ENCODE measurements at places on chromosomes 1 and 21.

DNA sequence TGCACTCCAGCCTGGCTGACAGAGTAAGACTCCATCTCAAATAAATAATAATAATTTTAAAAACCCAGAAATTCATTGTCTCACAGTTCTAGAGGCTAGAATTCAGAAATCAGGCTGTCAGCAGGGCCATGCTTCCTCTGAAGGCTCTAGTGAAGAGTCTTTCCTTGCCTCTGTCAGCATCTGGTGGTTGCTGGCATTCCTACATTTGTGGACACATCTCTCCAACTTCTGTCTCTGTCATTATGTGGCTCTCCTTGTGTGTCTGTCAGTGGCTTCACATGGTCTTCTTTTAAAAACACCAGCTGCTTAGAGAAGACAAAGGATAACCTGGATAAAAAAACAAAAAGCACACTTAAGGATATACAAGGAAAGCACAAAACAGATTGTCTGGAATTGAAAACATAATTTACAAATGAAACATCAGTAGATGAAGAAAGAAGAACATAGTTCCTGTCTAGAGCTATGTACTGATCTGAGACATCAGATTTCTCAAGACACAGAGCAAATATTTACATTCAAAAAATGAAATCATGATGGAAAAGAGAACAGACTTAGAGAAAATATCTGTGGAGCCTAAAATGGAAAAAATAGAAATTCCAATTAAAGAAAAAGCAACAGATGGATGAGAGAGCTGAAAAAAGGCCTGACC is 32.7 kb upstream of the ASB17 start:
- no peak for DNase-seq

DNA sequence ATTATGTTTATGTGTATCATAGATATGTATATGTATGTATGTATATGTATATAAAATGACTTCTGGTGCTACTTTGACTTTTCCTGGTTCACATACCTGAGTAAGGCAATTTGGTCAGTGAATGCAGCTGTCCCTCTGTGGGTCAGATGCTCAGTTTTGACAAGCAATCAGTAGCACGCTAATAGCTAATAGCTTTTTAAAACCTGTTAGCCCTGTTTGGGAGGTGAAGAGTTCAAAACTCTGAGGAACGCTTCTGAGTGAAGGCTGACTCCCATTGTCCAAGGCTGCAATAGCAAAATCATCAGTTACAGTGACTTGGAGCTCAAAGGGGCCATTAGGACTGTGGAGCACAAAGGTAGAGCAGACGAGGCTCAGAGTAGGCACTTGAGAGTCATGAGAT is 67.2 kb downstream of the MARK1 start:
- no peak for DNase-seq

GRCh38 chr1:184150776-184151531 is 99.4 kb downstream of the TSEN15 start:
- DNase-seq = no peak

GRCh38 chr1:204624631-204625216 is 60.8 kb downstream of the LRRN2 start:
- no peak for DNase-seq

- no peak for DNase-seq
Observed at GRCh38 chr1:162736633-162737067, 53.9 kb upstream of the HSD17B7 start.

- DNase-seq = no peak
Observed at GRCh38 chr1:147748676-147749350, 11.6 kb downstream of the GJA5 start.

DNA sequence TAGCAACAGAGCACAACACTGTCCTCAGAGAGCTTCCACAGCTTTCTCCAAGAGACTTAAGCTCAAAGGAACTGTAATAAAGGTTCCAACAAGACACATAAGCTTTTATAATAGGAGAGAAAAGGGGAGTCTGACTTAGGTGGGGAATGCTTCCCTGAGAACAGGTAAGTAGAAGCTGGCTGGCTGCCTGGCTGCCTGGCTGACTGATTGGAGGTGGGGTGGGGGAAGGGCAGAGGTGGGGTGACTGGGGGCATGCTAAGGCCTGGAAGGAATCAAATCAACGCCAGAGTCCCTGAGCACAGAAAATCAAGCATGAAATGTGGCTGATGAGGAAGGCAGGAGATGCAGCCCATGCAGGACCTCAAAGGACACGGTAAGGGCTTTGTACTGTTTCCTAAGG is 45.8 kb downstream of the DMAP1 start:
- no peak for DNase-seq

DNA sequence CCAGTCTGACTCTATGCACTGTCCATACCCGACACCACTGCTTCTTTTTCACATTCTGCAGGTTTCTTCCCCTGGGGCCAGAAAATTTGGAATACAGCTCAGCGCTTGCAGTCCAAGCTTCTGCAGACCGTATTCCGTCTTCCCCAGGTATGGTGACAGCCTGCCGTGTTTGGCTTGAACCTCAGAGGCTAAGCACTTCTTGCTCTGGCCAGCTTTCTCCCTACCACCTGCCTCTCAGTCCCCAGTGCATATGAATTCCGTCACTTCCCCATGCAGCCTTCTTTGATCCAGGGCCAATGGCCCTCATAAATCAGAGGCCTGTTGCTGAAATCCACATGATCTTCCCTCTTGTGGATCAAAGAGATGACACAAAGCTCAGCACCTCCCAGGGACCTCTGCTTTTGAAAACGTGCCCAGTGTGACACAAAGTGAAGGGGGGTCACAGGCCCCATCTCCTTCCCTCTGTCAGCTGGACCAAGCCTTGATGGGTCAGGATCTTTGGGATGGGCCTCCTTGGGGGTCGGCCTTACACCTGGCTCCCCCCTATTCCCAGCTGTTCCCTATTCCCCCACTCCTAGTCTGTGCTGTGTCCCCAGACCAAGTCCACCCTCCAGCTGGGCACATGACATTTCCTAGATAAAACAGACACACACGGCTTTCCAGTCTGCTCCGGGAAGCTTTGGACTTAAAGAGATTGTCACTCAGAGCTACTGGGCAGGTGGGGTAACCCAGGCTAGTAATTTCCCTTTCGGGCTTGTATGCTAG is 66.6 kb downstream of the HMGB4 start:
- DNase-seq = no peak

- no peak for DNase-seq
Observed at GRCh38 chr1:213192026-213192425, 141.0 kb downstream of the RPS6KC1 start.

DNA sequence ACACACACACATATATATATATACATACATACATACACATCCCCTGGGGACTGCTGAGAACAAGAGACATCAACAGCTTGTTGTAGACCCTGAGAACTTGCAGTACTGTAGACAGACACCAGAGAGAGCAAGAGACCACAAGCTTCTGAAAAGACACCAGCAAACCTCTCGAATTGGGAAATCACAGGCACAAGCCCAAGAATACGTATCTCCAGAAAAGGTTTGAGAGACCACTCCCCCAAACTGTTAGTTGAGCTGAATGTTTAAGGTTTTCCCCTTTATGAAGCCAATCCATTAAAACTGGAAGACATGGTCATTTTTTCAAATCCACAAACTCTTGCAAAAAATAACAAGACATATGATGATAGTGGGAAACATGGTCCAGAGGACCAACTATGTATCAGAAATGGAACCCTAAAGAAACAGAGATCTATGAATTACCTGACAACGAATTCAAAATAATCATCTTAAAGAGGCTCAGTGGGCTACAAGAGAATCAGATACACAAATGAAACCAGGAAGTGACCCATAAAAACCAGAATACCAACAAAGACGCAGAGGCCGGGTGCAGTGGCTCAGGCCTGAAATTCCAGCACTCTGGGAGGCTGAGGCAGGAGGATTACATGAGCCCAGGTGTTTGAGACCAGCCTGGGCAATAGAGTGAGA is 45.1 kb downstream of the SLC2A1 start:
- peak; percentile 67 for DNase-seq

GRCh38 chr1:55546553-55546952 is 331.4 kb upstream of the USP24 start:
- DNase-seq = no peak

DNA sequence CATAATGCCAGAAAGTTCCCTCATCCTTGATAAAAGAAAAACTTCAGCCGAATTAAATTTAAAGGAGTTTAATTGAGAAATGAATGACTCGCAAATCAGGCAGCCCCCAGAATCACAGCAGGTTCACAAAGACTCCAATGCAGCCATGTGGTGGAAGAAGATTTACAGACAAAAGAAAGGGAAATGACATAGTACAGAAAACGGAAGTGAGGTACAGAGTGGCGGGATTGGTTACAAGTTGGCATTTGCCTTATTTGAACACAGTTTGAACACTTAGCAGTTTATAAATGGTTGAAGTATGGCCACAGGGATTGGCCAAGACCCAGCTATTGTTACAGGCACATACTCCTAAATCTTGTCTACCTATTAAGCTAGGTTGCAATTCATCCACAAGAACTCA is 46.6 kb downstream of the HIVEP3 start:
- no peak for DNase-seq

DNA sequence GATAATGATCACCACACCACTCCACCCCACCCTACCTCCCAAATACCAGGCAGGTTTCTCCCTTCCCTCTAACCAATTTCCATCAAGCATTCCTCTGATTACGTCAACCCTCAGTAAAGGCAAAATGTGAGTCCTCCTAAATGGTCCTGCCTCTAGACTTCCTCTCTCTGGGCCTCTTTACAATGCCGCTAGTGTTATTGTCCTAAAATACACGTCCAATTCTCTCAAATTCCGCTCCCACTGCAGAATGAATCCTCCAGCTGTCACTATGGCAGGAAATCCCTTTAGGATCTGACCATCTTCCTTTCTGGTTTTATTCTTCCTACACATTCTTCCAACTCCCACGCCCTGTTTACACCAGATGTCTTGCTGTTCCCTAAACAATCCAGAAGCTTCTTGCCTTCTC is 68.7 kb downstream of the DEGS1 start:
- no peak for DNase-seq

GRCh38 chr1:15187175-15188129 is 33.9 kb downstream of the TMEM51 start:
- DNase-seq = no peak

- DNase-seq = no peak
Observed at GRCh38 chr1:903721-904271, 19.9 kb upstream of the SAMD11 start.

DNA sequence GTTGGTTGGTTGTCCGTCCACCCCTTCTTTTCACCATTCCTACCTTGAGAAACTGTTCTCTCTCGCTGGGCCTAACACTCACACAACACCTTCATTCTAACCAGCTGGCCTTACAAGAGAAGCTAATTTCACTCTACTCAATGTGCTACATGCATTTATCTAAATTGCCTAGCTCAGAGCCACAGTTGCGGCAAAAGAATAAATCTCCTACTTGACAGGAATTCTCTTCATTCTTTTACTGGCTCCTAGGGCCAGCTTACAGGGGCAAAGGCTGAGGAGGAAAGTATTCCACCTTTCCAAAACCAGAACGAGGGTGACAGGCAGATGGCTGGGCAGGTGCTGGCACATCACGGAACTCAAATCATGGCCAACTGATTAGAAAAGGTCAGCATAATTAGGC is 6.5 kb downstream of the F3 start:
- DNase-seq = no peak

DNA sequence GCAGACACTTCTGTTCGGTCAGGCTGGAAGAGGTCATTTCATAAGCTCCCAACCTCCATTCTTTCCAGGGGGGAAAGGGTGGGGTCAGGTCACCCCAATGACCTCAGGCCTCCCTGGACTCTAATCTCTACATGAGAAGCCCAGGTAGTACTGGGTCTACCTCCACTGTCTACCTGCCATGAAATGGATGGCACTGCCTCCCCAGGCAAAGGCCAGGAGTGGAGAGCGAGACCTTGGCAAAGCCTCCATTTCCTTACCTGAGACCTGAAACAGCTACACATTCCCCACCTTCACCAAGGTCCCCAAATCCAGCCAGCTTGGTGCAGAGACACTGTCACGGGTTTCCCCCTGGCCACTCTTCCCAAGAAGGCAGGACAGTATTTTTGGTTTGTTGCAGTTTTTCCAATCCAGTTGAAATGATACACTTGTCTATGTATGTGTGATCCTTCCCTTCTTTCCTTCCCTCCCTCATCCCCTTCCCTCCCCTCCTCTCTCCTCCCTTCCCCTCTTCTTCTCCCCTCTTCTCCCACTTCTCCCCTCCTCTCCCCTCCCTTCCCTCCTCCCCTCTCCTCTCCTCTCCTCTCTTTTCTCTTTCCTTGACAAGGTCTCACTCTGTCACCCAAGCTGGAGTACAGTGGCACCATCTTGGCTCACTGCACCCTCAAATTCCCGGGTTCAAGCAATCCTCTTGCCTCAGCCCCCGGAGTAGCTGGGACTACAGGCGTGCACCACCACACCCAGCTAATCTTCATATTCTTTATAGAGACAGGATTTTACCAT is 16.1 kb downstream of the BTG2 start:
- no peak for DNase-seq

DNA sequence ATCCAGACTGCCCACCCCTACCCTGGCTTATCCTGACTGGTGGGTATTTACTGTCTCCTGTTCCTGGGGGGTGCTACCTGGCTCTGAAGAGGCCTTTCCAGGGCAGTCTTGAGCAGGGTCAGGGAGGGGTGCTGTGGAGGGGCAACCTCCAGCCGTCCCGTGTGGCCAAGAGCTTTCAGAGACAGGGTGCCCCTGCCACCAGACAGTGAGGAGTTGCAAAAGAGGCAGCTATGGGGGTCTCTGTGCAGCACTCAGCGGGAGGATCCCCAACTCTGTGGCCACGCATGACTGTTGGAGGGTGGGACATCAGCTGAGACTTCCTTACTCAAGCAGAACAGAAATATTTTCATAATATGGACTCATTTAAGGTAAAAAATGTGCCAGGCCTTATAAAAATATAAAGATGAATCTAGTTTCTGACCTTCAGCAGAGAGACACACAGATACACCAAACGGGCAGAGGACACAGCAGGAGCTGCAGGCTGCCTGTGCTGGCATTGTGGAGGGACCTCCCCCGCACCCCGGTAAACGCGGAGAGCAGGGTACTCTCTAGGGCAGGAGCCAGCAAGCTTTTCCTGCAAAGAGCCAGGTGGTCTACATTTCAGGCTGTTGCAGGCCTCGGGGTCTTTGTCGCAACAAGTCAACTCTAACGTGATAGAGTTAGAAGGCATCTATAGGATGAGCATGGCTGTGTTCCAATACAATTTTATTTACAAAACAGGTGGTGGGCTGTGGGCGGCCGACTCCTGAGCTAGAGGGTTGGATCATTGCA is 252.6 kb downstream of the RHOU start:
- DNase-seq = peak; percentile 3

- no peak for DNase-seq
Observed at GRCh38 chr1:102798718-102799117, 309.6 kb downstream of the COL11A1 start.

GRCh38 chr1:11414926-11415538 is 63.9 kb upstream of the DISP3 start:
- peak; percentile 37 for DNase-seq

DNA sequence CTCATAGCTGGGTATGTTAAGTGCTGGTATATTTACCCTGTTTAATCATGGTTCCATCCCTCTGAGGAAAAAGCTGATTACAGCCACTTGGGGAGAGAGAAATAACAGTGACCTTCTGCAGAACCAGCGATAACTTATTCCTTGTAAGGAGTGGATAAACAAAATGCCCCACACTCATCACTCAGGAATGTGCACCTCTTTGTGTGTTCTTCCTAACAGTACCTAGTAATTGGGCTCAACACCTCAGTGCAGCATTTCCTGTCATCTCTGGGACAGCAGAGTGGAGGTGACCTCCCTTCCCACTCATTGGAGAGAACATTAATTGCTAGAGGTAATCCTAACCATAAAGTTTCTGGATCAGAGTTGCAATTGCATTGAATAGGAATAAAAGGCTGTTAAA is 112.5 kb upstream of the F3 start:
- DNase-seq = no peak

GRCh38 chr1:23521588-23521987 is 9.4 kb downstream of the E2F2 start:
- no peak for DNase-seq
